Stimulated activated CD4-positive, alpha-beta T cell treated with anti-CD3 and anti-CD28 coated beads, Interleukin-1b, Interleukin-23, amount 100 ng/mL, for 1 hour (primary cell): ENCODE measurements at places on chromosomes 1 and 21.

DNA sequence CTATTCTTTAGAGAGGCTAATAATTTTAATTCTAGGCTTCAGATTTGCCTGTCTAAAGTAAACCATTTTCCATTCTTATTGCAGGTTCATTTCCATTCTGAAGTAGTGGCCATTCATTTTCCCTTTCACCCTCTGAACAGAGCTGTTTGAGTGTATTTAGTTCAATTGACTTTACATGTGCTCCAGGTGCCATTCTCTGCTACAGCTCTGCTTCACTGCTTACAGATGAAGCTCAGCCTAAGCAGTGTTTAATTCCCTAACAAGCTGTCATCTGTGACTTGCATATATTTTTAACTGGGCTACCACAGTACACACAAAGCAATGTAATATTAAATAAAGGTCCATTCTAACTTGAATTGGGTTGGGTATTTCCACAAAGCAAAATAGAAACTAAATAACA, 1031.6 kb downstream of the KCNT2 start:
- DNase-seq, result no peak

DNA sequence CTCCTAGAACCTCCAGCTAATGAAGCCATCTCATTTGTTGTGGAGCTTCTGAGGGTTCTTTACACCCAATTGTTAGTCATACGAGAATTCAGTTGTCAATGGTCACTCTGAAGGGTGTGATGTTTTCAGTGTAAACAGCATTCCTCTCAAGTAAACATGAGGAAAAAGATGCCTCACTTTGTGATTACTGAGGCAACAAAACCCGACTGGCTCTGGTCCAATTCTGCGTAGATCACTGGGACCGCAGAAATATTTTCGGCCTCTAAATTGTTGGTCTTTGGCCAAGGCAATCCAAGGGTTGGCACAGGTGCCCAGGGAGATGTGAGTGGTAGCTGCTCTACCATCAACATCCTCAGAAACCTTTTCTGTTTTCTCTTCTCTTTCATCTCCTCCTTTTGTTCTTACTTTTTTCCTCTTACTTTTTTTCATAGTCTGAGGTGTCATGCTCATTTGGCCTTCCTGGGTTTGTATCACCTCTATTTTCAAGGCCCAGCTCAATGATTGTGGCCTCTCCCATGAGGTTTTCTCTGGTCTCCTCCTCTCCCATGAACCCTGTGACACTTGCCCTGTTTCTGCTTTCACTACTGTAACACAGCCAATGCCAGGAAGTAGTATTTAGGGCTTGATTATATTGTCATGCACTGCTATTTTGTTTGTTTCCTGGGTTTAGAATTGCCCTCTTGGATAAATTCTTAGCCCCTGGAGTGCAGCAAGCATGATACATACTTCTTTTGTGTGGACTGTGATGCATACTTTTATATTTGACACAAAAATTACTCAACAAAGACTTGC, 221.9 kb downstream of the TNR start:
- no peak for DNase-seq

GRCh38 chr1:15692121-15692682, 8.1 kb downstream of the PLEKHM2 start:
- no peak for DNase-seq

GRCh38 chr1:169694304-169695075, 16.9 kb downstream of the SELL start:
- no peak for DNase-seq

DNA sequence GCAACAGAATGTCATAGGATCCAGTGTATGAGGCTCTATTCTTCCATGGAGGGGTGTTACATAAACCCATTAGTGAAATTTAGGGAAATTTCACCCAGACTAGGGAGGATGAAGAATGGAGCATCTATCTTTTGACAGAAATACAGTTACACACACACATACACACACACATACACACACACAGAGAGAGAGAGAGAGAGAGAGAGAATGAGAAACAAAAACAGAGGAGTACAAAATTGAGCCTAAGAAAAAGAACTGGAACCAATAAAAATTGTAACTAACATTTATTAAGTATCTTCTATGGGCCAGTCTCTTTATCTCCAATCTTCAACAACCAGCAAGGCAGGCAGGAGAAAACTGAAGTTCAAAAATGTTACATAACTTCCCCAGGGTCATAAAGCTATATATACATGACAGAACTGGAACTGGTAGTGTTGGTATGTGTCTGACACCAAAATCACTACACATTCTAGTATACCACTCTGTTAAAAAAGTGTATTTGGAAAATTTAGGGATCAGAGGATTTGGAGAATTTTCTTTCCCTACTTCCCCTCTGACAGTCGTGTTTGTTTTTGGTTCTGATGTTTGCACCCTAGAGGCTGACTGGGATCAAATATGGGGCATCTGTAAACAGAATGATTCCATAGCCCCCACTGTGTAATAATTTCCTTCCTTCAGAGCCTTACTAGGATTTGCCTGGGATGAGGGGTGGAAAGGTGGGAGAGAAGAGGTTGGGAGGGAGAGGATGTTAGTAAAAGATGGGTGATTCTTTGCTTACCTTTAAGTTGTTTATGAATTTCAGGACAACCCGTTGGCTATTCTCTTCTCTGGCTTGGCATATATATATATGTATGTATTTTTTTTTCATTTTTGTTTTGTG, 1.0 kb upstream of the ZFYVE9 start:
- no peak for DNase-seq

- DNase-seq, result no peak
Observed at GRCh38 chr21:26883768-26884167, 38.6 kb upstream of the ADAMTS1 start.

DNA sequence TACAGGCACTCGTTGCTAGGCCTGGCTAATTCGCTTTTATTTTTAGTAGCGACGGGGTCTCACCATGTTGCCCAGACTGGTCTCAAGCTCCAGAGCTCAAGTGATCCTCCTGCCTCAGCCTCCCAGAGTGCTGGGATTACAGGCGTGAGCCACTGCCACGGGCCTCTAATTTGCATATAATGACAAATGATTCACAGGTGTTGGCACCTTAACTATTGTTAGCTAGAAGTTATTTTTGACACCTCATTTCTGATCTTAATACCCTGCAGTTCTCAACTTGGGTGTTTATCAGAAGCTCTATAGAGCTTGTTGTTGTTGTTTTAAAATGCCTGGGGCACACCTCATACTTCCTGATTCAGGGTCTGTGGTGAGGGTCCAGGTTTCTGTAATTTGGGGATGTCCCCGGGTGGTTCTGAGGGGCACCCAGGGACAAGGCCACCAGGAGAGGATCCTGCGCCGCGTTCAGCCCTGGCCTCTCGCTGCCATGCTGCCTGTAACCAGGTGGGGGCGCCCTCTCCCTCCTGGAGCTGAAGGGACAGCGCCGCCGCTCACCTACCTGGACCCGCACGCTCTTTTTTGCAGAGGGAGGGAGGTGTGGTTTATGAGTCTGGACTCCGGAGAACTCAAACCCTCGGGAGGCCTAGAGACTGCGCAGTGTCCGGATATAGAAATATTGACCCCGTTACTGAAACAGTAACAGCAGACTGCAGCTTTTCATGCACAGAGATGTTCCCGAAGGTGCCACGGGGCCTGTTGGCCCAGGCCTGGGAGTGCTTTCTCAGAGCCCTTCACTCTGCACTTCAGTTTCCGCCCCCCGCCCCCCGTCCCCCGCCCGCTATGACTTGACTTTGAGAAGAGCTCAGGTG, 23.0 kb upstream of the NEK2 start:
- peak; percentile 52 for DNase-seq

- no peak for DNase-seq
Observed at GRCh38 chr1:89166705-89167104, 9.1 kb downstream of the GBP7 start.
